ENCODE measurements at places on chromosomes 16 and 17.

DNA sequence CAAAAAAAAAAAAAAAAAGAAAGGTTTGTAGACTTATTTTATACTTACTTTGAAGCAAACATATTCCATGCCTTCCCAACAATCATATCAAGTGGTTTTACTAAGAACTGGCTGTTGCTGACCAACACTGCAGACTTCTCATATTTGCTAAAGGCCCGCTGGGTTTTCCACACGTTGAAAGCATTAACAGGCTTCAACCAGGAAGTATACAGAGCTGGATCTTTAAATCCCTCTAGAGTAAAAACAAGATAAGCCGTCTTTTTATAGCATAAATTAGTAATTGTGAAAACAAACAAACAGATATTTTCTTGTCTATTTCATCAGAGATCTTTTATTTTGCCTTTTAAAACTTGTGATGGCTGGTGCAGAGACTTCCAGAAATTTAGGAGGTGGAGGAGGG lies 29.1 kb downstream of the TUBD1 start:
- DNase-seq: no peak

- DNase-seq: no peak
These were observed 25.3 kb downstream of the RPH3AL start for GRCh38 chr17:327296-327695.

- no peak for DNase-seq
These were observed 25.3 kb downstream of the SLC47A1 start for GRCh38 chr17:19558946-19559345.

GRCh38 chr17:39199820-39200069 lies 338 bp upstream of the RPL19 start:
- DNase-seq: peak; percentile 78

DNA sequence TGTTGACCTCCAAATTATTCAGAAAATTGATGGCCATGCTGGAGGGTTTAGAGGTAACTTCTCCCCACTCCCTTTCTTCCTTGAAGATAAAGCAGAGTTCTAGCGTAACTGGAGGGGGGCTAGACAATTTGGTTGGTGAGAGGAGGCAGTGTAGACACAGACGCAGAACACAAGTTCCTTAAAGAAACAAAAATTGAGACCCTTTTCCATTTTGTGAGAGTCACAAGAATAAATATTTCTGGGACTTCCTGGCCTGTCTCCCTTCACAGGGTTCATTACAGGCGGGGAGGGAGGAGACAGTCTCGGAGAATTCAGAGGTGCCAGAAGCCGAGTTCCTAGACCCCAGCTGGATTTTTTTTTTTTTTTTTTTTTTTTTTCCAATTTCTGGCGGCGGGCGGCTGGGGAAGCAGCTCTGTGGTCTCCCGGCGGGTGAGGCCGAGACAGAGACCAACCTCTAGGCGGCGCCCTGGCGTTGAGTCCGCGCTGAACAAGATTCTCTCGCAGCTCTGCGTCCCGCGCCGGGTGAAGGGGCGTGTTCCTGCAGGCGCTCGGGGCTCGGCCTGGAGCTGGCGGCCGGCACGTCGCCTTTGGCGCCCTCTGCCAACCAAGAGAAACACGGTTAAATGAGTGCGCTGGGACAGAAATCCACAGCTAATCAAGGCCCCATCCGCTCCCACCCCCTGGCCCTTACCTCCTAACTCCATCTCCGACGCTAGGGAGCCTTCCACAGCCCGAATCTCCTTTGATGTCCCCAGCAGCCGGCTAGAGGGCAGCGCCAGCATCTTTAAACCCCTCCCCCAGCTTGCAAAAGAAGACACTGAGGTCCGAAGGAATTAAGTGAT lies 10.2 kb upstream of the HOXB9 start:
- peak; percentile 70 for DNase-seq
